ENCODE measurements at places on chromosomes 4 and X. TPM values are rescaled to one million over a fixed set of nuclear protein-coding genes. Genes with fewer than 3 reads are reported as not detected.

Gene PLAC8
- total RNA-seq = 11.2 TPM

Gene FAM9B
- total RNA-seq = not detected

Gene CNKSR2
- not detected for total RNA-seq

Gene SAGE1
- not detected for total RNA-seq

Gene PLP1
- total RNA-seq = 0.04 TPM

Gene PASD1
- total RNA-seq = not detected

GRCh38 chr4:17939054-17939453 lies 82.5 kb downstream of the LCORL start:
- no peak for ATAC-seq

GRCh38 chrX:38061335-38061734 lies 55.0 kb downstream of the SYTL5 start:
- no peak for ATAC-seq

GRCh38 chrX:10555846-10556245 lies 64.5 kb downstream of the MID1 start:
- no peak for ATAC-seq

GRCh38 chr4:38275331-38276100 lies 315.3 kb downstream of the PTTG2 start:
- ATAC-seq = peak; percentile 87

DNA sequence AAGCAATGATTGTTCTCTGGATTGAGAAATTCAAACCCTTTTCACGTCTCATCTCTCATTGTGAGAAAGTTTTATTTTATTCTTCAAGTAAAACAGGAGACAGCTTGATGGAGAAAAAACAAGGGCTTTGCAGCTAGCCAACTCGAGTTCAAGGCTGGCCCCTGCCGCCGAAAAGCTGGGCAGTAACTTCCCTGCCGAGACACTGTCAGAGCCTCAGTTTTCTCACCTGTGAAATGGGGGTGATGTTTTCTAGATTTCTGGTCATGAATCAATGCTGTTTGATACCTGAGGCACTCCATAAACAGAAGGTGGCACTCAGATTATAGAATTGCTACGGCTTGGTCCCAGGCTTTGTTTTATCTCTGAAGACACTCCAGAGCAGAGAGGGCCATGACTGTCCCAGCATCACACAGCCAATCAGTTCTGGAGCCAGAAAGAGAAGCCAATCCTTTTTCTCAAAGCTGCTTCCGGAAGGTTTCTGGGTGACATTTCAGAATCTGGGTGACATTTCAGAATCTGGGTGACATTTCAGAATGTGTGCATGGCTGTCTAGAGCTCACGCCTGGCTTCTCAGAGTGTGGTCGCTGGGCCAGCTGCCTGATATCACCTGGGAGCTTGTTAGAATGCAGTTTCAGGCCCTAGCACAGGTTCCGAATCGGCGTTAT lies 33.2 kb downstream of the HMX1 start:
- ATAC-seq = no peak

GRCh38 chrX:2497961-2498780 lies 2.6 kb downstream of the DHRSX start:
- ATAC-seq = no peak

GRCh38 chrX:11886745-11887144 lies 128.7 kb downstream of the MSL3 start:
- ATAC-seq = no peak

DNA sequence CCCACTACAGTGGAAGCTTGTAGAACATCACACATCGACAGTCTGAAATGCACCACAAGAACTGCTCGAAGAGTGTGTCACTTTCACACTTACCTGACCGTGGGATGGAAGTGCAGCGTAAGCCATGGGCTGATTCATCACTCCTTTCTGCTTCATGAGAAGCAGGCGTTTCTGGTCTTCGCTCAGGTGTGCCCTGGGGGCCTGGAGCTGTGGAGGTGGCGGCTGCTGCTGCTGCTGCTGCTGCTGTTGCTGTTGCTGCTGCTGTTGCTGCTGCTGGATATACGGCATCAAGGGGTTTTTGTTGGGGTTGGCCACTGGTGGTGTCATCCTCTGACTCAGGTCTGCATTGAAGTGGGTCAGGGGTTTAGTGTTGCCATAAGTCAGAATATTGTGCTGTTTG lies 223.6 kb downstream of the MGST2 start:
- ATAC-seq = peak; percentile 84

- no peak for ATAC-seq
Measured at GRCh38 chr4:32163125-32163524, 1443.0 kb downstream of the PCDH7 start.

- no peak for ATAC-seq
Measured at GRCh38 chr4:185787926-185788679, 23.9 kb downstream of the SORBS2 start.

DNA sequence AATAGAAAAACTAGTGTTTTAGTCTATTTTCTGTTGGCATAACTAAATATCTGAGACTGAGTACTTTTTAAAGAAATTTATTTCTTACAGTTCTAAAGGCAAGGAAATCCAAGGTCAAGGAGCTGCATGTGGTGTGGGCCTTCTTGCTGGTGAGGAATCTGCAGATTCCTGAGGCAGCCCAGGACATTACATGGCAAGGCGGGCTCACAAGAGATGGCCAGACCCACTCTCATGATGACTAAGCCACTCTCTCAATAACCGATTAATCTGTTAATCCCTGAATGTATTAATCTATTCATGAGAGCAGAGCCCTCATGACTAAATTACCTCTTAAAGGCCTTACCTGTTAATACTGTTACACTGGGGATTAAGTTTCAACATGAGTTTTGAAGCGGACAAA lies 340.8 kb downstream of the GRXCR1 start:
- no peak for ATAC-seq

DNA sequence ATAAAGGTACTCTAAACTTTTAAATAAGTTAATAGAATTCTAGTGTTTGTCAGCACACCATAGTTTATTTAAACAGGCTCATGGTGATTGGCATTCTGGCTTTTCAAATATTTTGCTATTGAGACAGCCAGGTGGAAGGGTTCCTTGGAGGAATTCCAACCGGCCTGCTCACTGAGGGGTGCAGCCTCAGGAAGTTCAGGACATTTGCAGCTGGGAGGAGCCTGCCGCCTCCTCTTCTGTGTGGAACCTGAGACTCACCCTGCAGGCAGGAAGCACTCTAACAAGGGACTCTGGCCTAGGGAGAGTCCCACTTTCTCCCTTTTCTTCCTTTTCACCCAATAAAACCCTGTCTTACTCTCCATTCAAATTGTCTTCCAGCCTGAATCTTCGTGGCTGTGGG lies 1328.0 kb downstream of the FSTL5 start:
- ATAC-seq = peak; percentile 57

DNA sequence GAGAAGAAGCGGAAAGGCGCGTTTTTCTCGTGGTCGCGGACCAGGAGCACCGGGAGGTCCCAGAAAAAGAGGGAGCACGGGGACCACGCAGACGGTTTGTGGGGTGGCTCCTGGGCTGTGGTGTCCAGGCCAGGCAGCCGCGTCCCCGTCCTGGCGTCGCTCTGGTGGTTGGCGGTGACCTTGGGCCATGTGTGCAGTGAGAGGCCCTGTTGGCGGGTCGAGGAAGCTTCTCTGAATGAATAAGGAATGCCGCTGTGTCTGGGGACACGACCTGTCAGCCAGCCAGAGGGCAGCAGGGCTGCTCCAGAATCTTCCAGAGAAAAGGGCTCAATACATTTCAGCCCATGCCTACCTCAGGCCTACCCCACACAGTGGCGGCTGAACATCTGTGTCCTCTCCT lies 24.3 kb upstream of the HGFAC start:
- no peak for ATAC-seq

GRCh38 chrX:9614016-9614415 lies 149.2 kb downstream of the TBL1X start:
- no peak for ATAC-seq

GRCh38 chr4:47531241-47531953 lies 46.3 kb downstream of the ATP10D start:
- peak; percentile 97 for ATAC-seq

DNA sequence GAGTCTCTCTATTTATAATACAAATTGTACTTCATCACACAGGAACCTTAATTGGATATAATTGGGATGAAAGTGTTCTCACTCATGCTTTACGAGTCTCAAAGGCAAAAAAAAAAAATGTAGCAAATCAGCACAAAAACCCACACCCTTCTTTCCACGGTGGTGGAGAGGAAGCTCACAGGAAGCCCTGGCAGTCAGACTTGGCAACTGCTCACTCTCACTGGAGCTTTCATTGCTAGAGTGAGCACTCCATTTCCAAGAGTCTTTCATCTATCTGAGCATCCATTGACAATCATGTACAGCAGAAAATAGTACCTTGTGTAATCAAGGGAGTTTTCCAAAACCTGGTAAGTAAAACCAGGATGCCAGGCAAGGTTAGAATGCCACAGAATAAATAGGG lies 2159.4 kb upstream of the AGA start:
- no peak for ATAC-seq

DNA sequence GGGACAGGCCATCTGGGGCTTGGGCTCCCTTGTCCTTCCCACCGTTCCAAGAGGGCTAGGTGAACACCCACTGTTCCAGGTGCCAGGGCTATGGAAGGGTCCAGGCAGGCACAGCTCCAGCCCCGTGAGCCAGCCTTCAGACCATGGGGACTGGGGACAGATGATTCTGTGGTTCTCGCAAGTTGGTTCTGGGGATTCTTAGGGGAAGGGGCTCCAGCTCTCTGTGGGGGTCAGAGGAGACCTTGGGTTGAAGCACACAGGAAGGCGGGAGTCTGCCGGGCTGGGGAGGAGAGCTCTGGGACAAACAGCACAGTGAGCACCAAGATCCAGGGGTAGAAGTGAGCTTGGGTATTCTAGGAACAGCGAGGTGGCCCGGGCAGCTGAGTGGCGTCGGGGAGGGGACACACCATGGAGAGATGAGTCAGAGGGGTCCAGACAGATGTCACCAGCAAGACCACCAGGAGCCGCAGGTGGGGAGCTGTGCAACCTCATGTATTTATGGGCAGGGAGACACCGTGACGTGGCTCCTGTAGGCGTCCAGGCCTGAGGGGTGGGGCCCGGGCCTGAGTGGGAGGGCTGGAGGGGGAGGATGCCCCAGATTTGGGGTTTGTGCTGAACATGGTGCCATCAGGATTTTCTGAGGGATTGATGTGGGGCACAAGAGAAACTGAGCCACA lies 48.8 kb upstream of the HMX1 start:
- ATAC-seq = no peak

DNA sequence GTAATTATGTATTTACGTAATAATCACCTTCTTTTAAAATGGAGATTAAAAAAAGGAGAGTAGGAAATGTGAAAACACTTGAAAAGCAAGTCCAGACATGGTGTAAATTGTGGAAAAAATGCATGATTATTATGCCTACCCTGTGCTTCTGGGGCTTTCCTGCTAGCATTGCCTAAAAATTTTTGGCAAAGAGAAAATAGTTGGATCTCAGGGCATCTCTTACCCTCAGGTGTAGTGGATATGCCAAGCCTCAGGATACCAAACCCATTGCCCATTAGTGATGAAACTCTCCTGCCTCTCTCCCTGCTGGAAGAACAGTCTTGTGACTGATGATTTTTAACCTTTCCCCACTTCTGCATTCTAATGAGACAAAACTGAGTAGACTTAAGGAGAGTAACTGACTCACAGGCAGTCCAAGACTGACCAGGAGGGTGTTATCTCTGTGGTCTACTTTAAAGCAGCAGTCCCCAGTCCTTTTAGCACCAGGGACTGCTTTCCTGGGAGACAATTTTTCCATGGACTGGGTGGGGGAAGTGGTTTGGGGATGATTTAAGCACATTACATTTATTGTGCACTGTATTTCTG lies 174.6 kb downstream of the ZNF330 start:
- ATAC-seq = peak; percentile 62

DNA sequence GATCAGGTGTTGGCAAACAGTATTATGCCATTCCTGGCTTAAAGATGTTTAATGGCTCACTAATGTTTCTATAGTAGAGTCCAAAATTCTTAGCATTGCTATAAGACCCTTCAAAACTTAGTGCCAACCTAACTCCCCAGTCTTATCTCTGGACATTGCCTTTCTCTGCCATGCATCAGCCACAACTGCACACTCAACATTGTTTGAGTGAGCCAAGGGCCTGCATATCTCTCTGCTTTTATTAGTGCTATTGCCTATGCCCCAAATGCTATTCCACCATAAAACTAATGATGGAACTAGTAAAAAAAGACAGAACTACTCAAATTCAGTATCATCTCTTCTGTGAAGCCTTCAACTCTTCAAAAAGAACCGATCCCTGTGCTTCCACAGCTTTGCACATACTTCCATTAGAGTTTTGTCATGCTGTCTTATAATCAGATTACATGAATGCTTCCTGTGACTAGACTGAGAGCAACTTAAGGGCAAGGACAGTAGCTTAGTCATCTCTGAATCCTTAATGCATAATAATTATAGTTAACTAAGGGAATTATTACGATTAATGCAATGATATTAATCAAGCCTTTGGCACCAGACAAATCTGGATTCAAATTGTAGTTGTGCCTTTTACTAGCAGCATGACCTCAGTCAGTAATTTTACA lies 53.7 kb downstream of the CHM start:
- no peak for ATAC-seq

GRCh38 chr4:64503416-64503815 lies 94.2 kb upstream of the TECRL start:
- no peak for ATAC-seq

DNA sequence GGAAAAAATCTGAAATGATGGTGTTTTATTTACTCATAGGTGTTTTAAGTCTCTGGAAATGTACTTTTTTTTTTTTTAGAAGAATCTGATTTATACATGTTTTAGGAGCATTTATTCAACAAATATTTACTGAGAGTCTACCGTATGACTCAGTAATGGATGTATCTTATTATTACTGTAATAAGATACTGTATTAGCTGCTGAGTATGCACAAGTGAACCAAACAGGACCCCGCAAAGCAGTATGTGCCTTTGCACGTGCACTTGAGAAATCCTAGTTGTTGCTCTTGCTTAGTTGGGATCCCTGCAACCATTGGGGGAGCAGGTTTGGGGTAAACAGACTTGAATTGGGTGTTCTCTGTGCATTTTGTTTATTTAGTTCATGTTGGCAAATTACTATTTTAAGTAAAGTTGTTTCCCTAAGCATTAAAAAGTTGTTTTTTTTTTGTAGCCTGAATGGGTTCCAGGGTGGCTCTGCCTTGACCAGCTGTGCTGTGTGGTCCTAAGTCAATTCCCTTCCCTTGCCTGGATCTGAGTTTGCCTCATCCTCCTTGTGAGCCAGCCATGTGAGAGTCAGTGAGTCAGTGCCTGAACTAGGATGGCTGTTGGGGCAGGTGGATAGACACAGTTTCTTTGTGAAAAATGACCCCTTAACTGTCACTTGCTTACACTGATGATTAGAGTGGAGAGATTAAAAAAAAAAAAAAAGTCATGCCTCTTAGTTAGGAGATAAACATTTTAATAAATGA lies 27.7 kb downstream of the DCUN1D4 start:
- ATAC-seq = no peak
